ENCODE measurements at places on chromosomes 12 and 14. TPM values are rescaled to one million over a fixed set of nuclear protein-coding genes. Genes with fewer than 3 reads are reported as not detected.

GRCh38 chr12:85489194-85489593, 209.2 kb downstream of the ALX1 start:
- no peak for DNase-seq

GRCh38 chr12:128170181-128170580, 96.8 kb upstream of the TMEM132C start:
- no peak for DNase-seq

DNA sequence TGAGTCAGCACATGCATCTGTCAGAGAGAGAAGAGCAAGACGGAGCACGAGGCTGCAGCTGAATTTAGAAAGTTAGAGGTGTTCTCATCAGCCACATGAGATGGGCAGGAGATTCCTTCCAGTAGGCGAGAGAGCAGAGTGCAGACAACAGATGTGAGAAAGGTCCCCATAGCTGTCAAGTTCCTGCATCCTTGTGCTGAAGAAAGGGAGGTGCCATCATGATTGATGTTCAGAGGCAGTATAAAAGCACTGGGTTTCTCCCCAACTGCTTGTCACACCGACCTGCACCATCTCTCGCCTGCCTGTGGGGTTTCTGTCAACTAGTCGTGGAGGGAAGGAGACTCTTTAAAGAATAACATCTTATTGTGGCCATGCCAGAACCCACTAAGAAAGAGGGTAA, at the start of gene MYBPC1:
TSS of gene MYBPC1 (plus strand) at position 272 of the 400 bp plus-strand sequence. CDS start at position 372, 100 bp downstream.
- no peak for DNase-seq

DNA sequence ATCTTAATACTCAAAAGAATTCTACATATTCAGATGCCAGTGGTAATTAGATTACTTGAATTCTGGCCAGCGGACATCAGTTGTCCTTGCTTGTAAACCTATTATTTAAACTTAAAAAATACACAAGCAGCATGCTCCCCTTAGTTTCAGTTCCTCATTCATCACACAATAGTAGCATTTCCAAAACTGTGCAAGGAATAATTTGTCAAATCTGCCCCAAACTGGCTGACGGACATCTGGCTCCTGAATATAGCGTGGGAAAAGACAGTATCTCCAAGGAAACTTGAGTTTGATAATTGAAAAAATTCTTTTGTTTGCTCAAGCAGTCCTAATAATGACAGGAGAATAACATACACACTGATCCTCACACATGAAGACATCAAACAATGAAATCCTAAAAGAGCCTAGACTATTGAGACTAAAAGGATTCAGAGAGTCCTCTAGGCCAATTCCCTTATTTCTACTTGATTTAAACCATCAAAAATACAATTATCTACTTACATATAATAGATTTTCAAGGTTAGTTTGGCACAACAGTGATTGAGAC, 90.4 kb downstream of the KIF21A start:
- DNase-seq = no peak

DNA sequence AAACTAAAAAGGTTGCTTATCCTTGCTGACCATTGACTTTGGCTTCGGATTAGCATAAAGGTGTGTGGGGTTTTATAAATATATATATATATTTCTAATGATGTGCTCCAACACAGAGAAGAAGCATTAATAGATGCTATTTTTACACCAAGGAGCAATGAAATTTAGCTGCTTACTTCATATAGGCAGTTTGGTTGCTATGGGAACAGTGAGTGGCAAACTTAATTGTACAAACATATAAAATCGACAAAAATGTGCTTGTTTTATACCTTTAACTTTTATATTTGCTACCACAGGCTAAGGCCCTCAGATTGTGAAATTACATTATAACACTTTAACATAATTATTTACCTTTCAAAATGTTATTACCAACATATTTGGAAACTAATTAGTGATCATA, 303.4 kb downstream of the SEC23A start:
- DNase-seq = no peak

Gene MANSC1
- total RNA-seq = 16.3 TPM

Gene CYP27B1
- total RNA-seq = 2.2 TPM

Gene PTPRO
- total RNA-seq = 2.5 TPM

Gene WSCD2
- total RNA-seq = 0.48 TPM

Measured in breast epithelium (tissue), 4 donors.